ENCODE measurements at places on chromosomes 12 and 14.

DNA sequence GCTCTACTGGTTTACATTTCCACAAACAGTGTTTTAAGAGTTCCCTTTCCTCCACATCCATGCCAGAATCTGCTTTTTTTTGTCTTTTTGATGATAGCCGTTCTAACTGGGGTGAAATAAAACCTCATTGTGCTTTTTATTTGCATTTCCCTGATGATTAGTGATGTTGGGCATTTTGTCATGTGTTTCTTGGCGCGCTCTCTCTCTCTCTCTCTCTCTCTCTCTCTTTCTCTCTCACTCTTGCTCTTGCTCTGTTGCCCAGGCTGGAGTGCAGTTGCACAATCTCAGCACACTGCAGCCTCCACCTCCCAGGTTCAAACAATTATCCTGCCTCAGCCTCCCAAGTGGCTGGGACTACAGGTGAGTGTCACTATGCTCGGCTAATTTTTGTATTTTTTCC lies 9.6 kb upstream of the MIS18BP1 start:
- DNase-seq, result no peak

DNA sequence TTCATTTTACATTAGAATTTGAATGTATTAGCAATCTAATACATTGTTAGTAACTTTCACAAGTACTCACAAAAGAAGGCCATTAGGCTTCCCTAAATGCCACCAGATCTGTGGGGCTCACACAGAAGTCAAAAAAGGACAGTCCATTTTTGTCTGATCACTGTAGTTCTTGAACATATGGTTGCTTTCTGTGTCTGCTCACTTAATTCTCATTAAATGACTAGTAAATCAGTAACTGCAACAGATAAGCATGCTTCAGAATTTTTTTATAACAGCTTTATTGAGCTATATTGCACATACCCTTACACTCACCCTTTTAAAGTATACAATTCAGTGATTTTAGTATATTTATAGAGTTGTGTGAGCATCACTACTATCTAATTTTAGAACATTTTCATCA lies 71.4 kb downstream of the DENND5B start:
- DNase-seq, result no peak

GRCh38 chr12:43060742-43061141 lies 471.2 kb upstream of the PRICKLE1 start:
- no peak for DNase-seq

- peak; percentile 62 for DNase-seq
Measured at GRCh38 chr14:33764876-33765650, 185.8 kb downstream of the EGLN3 start.

DNA sequence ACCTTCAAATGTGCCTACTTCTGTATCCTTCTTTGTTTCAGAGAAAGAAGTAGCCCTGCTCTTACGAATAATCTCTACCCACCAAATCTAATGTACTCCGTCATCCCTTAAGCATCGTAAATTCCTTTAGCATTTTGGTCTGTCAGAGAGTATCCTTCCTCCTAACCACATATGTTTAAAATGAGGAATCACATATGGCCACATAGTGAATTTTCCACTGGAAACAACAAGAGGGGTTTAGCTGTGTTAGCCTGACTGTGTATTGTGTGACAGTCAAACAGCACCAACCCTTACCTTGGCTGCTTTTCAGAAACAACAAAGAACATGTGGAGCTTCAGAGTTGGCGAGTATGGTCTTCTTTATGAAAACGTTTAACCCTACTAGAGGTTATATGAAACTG lies 5.5 kb downstream of the LUM start:
- DNase-seq, result no peak

DNA sequence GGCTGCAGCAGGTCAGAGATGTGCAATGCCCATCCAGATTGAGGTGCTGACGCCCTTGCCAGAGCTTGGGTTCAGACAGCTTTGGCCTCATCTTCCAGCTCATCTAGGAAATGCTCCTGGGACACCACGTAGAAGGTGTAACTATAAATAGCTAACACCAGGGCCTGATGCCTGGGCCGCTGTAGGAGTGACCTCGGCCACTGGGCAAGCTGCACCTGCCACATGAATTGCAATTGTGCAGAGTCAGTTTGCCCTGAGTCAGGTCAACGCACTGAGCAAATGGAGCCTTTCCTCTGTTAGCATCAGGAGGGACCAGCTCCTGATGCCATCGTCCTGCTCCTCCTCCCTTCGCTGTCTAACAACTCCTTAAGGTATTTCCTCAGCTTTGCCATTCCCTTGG lies 17.4 kb upstream of the DNM1L start:
- no peak for DNase-seq

DNA sequence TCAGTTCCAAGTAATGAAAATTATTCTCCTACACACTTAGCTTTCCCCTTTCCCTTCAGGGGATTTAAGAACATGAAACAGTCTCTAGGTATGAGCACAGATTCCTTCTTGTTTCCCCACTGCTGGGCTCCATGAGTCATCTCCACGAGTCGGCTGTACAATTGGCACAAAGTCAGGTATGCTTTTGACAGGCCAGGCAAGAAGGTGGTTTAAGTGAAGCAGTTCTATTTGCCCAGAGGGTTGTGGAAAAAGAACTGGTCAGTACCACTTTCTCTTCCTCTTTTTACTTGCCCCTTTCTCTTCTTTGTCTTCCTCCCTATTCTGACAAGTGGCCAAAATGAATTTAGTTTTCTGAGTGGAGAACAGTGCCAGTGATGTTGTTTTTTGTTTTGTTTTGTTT lies 16.3 kb downstream of the DYNC1H1 start:
- no peak for DNase-seq

DNA sequence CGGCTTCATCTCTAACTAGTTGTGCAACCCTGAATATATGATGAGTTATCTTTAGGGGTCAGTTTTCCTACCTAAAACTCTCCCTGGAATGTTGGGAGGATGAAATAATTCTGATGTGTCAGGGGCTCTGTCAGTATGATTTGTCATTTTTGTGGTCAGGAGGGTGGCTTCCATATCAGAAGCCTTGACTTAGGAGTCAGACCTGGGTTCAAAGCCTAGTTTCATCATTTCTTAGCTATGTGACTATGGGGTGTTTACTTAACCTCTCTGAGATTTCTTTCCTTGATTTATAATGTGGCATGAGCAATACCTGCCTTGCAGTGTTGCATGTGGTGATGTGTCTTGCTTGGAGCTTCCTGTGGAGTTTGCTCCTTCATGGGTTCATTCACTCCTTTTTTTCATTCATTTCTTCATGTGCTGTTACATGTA lies 146.8 kb downstream of the CHST11 start:
- DNase-seq, result no peak

- no peak for DNase-seq
Measured at GRCh38 chr12:84131076-84131475, 781.5 kb downstream of the SLC6A15 start.

DNA sequence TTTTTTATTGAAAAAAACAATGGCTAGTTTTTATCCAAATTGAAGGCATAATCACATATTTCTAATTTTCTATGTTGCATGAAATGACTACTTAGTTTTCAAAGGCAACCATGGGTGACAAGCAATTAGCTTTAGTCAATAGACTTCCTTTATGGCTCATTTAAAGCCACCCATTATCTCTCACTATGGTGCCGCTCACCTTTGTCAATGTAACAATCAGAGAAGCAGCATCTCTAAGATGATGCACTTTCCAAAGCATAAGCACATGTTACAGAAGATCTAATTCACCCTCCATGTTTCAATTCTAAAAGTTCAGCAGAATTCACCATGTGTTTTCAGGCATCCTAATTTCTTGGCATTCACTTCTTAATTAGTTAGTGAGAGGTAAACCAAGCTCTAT lies 166.6 kb upstream of the RPL10L start:
- DNase-seq, result no peak

DNA sequence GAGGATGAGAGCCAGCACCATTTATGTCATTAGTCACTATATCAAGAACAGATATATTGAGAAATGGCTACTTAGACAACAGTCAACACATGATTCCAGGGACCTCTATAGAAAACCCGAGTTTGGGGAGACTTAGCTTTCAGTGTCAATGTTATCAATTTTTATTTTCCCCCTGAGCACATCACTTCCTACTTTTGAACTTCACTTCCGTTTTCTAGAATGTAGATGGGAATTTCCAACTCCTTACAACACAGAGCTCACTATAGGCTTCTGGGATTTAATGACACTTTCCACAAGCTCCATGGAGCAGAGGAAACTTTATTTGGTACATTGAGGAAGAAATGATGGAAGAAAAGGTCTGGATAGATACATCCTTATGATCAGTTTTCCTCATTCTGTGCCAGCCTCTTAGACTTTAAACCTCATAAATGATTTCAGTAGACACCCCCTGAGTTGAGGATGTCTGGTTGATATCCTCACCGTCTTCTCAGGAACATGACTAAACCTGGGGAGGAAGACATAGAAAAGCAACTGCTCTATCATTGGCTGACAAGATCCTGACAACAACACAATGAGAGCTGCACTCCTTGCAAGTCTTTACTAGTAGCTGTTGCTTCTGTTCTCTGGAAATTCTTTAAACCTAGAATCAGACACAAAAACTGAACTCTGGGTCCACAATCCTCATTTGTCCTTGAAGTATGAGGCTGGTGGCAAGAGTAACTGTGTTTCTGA lies 449.4 kb upstream of the OR4E1 start:
- DNase-seq, result no peak

DNA sequence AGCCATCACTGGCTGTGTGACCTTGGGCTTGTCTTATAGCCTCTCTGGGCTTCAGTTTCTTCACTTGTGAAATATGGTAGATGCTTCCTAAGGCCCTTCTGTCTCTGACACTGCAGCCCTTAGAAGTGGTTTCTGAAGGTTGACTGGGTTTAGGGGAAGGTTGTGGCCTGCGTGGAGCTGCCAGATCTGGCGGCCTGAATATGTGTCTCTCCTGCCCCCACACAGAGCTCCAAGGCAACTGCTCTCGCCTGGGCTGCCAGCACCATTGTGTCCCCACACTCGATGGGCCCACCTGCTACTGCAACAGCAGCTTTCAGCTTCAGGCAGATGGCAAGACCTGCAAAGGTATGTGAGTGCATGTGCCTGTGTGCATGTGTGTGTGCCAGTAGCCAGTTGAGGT lies 4.0 kb downstream of the LRP1-AS start:
- no peak for DNase-seq

GRCh38 chr12:77932216-77932615 lies 101.5 kb downstream of the NAV3 start:
- DNase-seq, result no peak

GRCh38 chr12:42669553-42669952 lies 80.0 kb upstream of the PRICKLE1 start:
- DNase-seq, result no peak

GRCh38 chr14:103021684-103022001 lies 35.7 kb downstream of the CDC42BPB start:
- no peak for DNase-seq

DNA sequence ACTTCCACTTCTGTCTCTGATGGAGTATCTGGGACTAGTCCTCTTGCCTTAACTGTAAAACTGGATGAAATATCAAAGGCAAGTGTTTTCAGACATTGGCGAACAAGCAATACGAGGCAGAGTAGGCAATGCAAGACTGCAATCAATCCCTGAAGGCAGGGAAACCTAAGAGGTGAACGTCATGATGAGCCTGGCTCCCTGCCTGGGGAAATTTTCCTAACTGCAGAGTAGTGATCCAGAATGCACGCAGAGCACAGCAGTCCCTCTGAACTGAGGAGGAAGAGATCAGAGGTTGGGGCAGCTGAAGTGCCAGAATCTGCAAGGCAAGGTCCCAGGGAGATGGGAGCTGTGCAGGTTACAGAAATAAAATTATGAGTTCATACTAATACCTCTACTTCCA lies 18.5 kb downstream of the BHLHE41 start:
- DNase-seq, result no peak

- DNase-seq, result no peak
Measured at GRCh38 chr14:62665286-62665685, 380.0 kb downstream of the KCNH5 start.

DNA sequence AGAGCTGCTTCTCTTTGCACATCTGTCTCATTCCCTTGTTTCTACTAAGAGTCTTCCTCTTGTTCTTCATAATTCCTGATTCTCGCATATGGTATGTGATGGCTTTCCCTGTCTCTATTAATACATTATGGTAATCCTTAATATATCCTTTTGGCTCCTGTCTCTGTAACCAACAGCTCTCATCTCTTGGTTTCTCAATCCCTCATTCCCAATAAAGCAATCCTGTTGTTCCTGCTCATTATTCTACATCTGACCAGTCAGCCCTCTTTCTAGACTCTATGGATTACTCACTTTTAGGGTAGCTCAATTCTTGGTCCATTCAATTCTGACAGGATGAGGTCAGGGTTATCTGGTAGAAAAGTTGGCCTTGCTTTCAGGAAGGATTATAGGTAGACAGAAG lies 349.9 kb downstream of the LRIG3 start:
- no peak for DNase-seq

GRCh38 chr12:25089738-25090137 lies 105.2 kb downstream of the DNAI7 start:
- DNase-seq, result no peak

DNA sequence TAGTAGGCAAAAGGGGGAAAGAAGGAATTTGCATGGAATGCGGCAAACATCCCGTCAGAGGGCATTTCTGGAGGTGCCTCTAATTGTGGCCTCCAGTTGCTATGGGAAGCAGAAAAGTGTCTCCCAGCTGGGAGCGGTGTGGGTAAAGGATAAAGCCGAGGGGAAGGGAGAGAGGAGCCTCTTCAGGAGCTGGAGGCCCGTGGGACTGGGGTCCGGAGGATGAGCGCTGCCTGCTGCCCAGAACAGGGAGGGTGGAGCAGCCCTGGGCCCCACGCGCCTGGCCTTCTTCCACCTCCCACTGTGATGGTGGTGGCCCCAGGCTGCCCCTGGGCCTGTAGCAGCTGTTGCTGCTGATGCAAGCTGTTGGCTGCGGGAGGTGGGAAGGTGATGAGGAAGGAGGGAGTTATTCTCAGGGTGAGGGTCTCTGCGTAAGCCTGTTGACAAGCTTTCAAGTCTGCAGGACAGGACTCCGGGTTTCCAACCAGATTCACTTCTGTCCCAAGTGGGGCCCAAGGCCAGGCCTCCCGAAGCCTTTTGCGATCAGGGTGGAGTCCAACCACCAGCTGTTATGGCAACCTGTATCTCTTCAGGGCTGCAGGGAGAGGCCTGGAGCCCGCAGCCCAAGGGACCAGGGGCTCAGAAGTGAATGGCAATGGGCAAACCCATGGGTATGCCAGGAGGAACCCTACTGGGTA lies 19.1 kb upstream of the PGF start:
- no peak for DNase-seq

GRCh38 chr12:63416788-63417187 lies 251.5 kb downstream of the DPY19L2 start:
- no peak for DNase-seq

GRCh38 chr14:106023411-106023810 lies 497.0 kb downstream of the TMEM121 start:
- DNase-seq, result no peak

- DNase-seq, result no peak
Measured at GRCh38 chr12:129332286-129332685, 479.0 kb downstream of the GLT1D1 start.

Measured in HEK293T (cell line).